ENCODE measurements at places on chromosomes 4 and X. TPM values are rescaled to one million over a fixed set of nuclear protein-coding genes. Genes with fewer than 3 reads are reported as not detected.

Gene CXCL10
- not detected for total RNA-seq

Gene PTPN13
- 50.4 TPM for total RNA-seq

Gene BTK
- 0.49 TPM for total RNA-seq

Gene UGT2B10
- total RNA-seq, result not detected

Gene KCTD8
- 2.5 TPM for total RNA-seq

Gene TENM3
- 71.5 TPM for total RNA-seq

Gene LNX1
- 36.9 TPM for total RNA-seq

Gene TMEM150C
- total RNA-seq, result 66.9 TPM

Gene TLR2
- total RNA-seq, result 1.2 TPM

Gene F8A3
- 1.5 TPM for total RNA-seq

Gene COX18
- total RNA-seq, result 17.2 TPM

Gene SLC35A2
- total RNA-seq, result 7.1 TPM

Gene SCRG1
- 3.0 TPM for total RNA-seq

Gene CRLF2
- under 0.01 TPM for total RNA-seq

Gene SLC49A3
- 0.49 TPM for total RNA-seq

Gene SOX3
- total RNA-seq, result 6.4 TPM

Gene TMSB15C
- 35.7 TPM for total RNA-seq

Gene CLGN
- 4.2 TPM for total RNA-seq

Gene XAGE3
- not detected for total RNA-seq

Gene CSAG3
- total RNA-seq, result not detected

Gene PPP1R3F
- total RNA-seq, result 9.6 TPM

Gene FRAS1
- total RNA-seq, result 11.3 TPM

Gene ZNF630
- 5.9 TPM for total RNA-seq

Gene TBL1X
- total RNA-seq, result 3.9 TPM

Gene FHDC1
- 7.9 TPM for total RNA-seq

Gene GAGE12J
- total RNA-seq, result not detected

Gene GLOD5
- not detected for total RNA-seq

Gene MAGEB1
- not detected for total RNA-seq
